CD8-positive, alpha-beta T cell (primary cell): ENCODE measurements at places on chromosomes 5 and 9.

DNA sequence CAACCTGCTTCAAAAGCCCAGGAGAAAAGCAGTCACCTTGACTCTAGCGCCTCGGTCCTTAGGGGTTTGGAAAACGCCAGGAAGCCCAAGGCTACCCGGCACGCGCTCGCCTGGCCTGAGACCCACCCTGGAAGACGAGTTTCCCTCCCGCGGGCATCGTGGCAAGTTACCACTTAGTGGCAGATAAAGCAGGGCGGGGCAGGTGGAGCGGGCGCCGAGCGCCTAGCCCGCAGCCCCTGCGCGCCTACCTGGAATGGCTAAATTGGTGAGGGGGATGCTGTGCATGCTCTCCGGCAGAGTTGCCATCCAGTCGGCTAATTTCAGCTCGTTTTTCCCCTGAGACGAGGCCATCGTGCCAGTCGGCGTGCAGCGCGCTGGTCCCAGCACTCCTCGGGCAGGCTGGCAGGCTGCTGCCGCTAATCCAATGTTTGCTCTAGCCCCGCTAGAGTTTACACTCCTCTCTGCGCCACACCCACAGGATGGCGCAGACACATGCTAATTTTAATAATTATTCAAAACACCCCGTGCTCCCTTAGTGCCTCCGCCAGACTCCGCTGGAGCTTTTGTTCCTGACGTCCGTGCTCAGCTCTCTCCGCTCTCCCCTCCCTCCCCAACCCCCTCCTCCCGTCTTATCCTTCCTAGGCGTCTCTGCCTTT lies at the start of gene PLCXD3:
Gene PLCXD3 (minus strand): TSS at position 426 of the 656 bp plus-strand sequence. CDS start 75 bp downstream, at position 351.
- no peak for DNase-seq

DNA sequence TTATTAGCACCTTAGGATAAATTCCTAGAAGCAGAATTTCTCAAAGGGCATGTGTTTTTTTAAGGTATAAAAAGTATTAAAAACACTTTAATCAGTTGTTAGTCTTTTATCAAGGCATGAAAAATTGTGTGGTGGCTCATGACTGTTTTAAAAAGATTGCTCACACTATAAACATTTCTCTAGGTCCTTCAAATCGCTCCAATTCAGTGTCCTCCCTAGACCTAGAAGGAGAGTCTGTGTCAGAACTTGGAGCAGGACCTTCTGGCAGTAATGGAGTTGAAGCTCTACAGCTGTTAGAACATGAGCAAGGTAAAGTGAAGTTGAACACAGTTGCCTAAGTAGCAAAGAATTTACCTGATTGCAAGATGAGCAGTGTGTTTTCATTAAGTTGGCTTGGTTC lies 62.0 kb downstream of the GAPVD1 start:
- DNase-seq = no peak

- DNase-seq = no peak
These were observed 19.2 kb downstream of the GSN start for GRCh38 chr9:121286973-121287741.

GRCh38 chr5:87765009-87765408 lies 352.3 kb upstream of the CCNH start:
- no peak for DNase-seq

DNA sequence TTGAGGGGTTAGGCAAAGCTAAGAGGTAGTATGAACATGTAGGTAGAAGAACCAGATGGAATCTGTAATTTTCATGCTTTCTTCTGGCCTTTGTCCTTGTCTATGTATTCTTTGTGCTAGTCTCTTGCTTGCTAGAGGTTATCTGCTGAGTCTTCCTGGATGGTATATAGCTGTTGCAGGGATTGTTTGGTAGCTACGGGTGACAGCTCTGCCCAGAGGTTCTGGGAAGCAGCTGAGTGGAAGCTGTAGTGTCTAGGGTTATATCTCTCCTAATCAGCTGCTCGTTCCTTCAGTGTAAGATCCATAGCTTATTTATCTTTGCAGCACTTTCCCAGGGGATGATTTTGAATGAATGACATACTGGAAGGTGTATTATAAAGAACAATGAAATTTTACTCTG lies 100.3 kb downstream of the ATG10 start:
- DNase-seq = no peak

DNA sequence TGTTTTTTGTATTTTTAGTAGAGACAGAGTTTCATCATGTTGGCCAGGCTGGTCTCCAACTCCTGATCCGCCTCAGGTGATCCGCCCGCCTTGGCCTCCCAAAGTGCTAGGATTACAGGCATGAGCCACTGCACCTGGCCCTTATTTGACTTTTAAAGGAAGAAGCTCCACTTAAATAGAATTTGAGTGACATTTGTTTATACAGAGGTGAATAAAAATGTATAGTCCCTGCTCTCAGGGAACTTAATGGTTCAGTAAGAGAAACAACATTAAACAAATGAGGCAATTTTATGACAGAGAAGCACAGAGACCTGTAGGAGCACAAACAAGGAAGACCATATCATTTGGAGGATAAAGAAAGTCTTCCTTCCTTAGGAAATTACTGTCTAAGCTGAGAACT lies 65.7 kb downstream of the C9orf152 start:
- no peak for DNase-seq
